ENCODE measurements at places on chromosomes 1 and 21.

DNA sequence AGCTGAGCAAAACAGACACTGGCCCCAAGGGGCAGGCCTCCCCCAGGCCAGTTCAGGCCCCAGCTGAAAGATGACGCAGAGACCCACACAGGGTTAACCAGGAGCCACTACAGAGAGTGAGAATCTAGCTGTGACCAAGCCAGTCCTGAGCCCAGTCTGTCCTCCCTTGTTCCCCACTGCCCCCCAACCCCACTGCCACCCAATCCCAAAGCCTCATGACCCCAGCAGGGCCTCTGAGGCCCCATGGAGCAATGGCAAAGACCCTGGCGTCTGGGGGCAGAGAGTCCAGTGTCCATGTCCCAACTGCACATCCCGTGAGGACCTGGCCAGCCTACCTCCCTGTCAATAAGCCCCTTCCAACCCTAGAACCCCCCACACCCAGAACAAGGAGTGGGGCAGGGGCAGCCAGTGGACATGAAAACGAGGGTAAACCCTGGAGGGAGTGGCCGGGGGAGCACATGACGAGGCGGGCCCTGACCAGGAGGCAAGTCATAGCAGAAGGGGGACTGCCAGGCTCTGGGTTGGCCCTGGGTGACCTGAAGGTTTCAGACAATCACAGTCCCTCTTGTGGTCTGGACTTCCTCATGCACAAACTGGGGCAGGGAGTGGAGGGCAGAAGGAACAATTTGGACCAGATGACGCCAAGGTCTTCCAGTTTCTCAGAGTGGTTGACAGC is 100.5 kb downstream of the GLIS1 start:
- DNase-seq: no peak

DNA sequence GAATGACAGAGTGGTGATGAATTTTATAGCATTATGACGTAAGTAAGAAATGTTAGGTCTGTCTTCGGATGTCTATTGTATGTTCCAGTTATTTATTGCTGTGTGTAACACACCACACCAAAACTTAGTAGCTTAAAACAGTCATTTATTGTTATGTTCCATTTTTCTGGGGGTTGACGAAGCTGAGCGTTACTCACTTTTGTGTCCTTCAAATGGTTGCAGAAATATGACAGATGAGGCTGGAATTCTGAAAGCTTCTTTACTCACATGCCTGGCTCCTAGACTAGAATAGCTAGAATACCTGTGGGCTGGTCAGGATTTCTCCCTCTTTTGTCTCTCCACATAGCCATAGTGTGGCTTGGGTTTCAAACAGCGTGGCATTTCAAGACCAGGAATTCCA is 62.1 kb upstream of the S1PR1 start:
- DNase-seq: peak; percentile 79

- no peak for DNase-seq
Observed at GRCh38 chr1:241166625-241167024, 190.4 kb downstream of the RGS7 start.

GRCh38 chr1:154466921-154467417 is 35.0 kb upstream of the TDRD10 start:
- peak; percentile 37 for DNase-seq

DNA sequence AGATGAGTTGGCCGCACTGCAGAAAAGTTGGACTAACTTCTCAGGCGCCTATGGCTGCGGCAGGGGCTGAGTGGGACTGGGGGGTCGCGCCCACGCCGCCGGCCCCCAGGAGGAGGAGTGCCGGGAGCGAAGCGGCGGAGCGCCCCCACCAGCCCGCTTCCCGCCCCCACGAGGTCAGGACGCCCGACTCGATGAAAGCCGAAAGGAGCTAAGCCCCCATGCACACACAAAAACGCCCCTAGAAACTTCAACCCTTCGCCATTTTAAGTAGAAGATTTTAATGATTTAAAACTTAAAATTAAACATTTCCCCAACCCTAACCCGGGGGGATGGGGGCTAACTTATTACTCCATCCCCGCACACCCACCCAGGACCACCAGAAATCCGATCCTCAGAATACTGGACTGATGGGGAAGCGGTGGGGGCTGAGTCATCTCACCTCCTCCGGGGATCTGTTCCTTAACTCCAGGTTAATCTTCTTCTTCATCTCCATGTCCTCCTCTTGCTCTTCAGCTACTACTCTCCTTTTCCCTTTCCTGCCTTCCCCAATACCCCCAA is 539 bp downstream of the ANP32E start:
- DNase-seq: peak; percentile 13

DNA sequence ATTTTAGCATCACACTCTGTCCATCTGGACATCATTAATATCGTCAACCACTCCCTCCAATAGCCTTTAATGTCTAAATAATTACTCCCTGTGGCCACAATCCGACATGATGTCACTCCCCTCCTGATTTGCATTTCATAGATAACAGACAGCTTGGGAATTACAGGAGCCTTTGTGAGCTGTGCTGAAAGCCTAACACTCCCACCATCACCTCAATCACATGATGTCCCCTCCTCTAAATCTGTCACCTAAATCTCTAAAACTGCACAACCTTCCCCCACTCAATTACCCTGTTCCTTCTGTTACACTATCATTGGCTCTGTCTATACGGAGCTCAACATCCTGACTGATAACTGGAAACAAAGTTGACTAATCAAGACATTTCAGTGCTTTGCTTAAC is 14.3 kb downstream of the NHLH2 start:
- DNase-seq: no peak

- no peak for DNase-seq
Observed at GRCh38 chr1:55716151-55716550, 501.0 kb upstream of the USP24 start.

DNA sequence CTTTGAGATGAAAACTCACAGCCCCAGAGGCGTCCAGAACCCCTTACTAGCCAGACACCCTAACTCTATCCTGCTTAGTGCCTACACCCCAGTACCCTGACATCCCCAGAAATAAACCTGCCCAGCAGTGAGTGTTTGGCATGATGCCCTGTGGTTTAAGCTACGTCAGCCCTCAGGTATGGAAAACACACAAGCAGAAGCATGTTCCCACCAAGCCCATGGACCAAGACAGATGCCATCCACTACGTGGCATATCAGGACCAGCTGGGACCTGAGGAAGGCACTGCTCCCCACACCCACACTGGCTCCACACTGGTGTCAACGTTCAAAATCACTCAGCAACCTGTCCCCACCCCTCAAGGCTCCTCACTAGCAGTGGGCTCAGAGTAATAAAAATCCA is 116.4 kb downstream of the SYT2 start:
- peak; percentile 20 for DNase-seq

DNA sequence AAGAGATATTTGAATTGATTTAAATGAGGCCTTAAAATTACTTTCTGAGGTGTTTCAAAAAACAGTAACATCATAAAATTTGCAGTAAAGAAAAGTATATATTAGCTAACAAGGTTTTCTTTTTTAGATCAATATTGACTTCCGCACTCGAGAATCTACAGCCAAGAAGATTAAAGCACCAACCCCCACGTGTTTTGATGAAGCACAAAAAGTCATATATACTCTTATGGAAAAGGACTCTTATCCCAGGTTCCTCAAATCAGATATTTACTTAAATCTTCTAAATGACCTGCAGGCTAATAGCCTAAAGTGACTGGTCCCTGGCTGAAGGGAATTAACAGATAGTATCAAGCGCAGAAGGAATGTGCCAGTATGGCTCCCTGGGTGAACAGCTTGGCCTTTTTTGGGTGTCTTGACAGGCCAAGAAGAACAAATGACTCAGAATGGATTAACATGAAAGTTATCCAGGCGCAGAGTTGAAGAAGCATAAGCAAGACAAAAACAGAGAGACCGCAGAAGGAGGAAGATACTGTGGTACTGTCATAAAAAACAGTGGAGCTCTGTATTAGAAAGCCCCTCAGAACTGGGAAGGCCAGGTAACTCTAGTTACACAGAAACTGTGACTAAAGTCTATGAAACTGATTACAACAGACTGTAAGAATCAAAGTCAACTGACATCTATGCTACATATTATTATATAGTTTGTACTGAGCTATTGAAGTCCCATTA is 3.6 kb downstream of the RGS1 start:
- DNase-seq: peak; percentile 50

DNA sequence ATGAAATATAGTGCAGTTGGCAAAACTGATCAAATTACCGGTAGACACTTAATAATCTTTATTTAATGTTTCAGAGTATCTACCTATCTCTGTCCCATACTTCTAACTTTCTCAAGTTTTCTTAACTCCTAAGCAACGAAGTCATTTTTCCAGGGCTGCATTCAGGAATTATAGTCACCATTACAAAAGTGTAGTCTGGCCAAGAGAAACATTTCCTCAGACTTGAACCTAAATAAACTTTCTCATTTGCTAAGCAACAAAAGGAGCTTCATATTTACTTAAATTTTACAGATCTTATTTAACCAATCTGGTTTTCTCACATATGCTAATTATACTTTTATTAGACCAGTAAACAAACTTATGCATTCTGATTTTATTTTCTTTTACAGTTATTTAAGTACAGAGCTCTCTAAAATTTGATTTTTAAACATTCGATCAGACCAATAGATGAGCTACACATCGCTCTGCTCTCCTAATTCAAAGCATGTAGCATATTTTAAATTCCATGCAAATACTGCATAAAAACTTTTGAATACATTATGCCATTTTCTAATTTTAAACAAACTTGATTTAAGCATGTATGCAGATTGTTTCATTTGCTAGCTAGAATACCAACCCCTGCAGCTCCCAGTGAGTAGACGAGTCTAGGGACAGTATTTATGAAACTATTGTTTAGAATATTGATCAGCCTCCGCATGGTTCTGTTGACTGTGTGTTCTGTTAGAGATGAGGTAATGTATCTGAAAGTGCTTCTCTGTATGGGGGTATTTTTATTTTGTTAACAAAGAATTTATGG is 201.4 kb downstream of the CHRM3 start:
- no peak for DNase-seq

- no peak for DNase-seq
Observed at GRCh38 chr21:41037936-41038335, 130.0 kb upstream of the BACE2 start.

DNA sequence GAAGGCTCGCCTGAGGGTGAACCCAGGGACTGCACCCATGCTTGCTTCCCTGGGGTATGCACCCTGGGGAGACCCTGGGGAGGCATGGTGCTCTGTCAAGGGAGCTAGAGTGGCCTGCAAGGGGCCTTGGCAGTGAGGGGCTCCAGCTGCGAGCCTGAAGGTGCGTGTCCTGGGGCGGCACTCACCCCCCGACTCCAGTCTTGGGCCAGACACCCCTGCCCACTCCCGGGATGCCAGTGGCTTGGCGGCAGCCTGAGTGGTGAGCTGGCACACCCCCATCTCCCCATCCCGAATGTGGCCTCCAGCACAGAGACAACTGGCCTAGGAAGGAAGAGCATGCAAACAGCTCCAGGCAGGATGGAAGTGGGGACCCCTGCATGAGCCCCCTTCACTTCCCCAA is 2.6 kb downstream of the SUMO3 start:
- DNase-seq: no peak

DNA sequence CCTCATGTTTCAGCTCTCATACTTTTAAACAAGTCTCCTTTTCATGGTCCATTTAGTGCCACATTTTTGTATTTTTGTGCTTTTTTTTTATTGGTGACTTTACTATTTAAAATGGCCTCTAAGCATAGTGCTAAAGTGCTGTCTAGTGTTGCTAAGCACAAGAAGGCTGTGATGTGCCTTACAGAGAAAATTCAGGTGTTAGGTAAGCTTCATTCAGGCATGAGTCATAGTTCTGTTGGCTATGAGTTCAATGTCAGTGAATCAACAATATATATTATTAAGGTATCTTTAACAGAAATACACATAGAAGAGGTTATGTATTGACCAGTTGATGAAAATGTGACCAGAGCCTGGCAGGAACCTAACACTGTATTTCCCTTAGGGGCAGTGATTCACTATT is 12.8 kb upstream of the FUBP1 start:
- DNase-seq: no peak

- DNase-seq: peak; percentile 45
Observed at GRCh38 chr1:9886092-9886742, 23.9 kb downstream of the CTNNBIP1 start.

- no peak for DNase-seq
Observed at GRCh38 chr1:36760081-36760480, 274.2 kb downstream of the GRIK3 start.

DNA sequence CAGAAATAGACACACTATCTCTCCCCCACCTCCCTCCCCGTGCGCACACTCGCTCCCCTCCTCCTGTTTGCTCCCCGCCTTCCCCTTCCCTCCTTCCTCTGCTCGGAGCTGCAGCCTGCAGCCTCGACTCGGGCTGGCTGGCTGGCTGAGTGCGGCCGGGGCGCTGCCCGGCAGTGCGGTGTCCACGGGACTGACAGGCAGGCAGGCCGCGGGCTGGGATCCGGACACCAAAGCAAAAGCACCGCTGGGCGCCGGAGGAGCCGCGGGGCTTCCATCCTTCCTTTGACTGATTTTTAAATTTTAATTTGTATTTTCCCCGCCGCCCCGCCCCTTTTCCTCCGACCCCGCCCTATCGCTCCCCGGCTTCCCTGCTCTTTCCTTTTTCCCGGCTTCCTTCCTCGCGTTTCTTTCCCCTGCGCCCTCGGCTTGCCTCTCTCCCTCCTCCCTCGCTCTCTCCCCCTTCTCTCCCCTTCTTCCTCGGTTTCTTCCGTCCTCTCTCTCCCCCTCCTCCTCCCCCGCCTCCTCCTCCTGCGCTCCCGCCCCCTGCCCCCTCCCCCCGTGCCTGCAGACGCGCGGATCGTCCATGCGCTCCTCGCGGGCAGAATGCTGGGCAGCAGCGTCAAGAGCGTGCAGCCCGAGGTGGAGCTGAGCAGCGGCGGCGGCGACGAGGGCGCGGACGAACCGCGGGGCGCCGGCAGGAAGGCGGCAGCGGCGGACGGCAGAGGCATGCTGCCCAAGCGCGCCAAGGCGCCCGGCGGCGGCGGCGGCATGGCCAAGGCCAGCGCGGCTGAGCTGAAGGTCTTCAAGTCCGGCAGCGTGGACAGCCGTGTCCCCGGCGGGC is 109.4 kb downstream of the NAV1 start:
- peak; percentile 64 for DNase-seq

- peak; percentile 48 for DNase-seq
Observed at GRCh38 chr1:9281071-9281827, 11.4 kb upstream of the SPSB1 start.

- peak; percentile 69 for DNase-seq
Observed at GRCh38 chr1:19661721-19662228, 2.9 kb upstream of the HTR6 start.

DNA sequence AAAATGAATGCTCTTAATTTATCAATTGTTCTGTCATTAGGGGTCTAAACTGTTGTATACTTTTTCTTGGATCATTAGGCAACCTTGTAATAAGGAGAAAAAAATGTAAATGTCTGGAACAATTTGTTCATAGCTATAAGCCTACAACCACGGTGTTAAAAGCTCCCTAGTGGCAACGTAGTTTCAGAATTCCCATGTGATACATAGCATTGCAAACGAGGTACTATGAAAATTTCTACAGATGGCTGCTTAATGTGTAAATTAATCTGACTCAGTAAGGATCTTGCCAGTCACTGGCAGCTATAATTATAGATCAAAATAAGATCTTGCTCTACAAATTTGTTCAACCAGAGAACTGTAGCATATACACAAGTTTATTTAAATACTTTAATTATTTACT is 304.1 kb upstream of the ADGRL4 start:
- no peak for DNase-seq

All from choroid plexus epithelial cell (primary cell).